ENCODE measurements at places on chromosomes 3 and 15. TPM values are rescaled to one million over a fixed set of nuclear protein-coding genes. Genes with fewer than 3 reads are reported as not detected.

The GOLGA8S gene
- total RNA-seq: 0.15 TPM

The NEO1 gene
- total RNA-seq: 30.0 TPM

The PPM1L gene
- 13.2 TPM for total RNA-seq

The KCTD6 gene
- 12.0 TPM for total RNA-seq

The ROPN1 gene
- not detected for total RNA-seq

The DLL4 gene
- 1.5 TPM for total RNA-seq

The ATP13A4 gene
- 0.15 TPM for total RNA-seq

The TMEM89 gene
- total RNA-seq: 0.49 TPM

DNA sequence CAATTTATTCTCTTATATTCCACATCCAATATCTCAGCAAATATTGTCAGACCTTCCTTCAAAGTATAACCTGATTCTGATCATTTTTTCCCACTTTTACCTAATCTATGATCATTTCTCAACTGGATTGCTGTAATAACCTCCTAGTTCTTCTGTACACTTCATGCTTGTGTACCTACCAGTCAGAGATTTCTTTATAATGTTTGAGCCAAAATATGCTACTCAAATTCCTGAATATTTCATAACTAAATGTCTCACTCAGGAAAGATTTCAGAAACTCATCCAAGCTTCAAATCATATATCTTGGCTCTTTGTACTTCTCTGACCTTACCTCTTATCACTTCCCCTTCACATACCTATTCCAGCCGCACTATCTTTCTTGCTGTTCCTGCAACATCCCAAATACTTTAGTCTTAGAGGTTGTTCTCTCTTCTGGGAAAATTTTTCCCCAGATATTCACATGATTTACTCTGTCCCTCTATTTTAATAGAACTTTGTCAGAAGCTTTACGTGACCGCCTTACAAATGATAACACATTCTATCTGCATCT is 20.0 kb downstream of the BCHE start:
- DNase-seq: no peak

DNA sequence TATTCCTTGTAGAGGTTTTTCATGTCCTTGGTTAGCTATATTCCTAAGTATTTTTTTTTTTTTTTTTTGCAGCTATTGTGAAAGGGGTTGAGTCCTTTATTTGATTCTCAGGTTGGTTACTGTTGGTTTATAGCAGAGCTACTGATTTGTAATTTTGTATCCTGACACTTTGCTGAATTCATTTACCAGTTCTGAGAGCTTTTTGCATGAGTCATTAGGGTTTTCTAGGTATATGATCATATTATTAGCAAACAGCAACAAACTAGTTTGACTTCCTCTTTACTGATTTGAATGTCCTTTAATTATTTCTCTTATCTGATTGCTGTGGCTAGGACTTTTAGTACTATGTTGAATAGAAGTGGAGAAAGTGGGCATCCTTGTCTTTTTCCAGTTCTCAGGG is 737.4 kb downstream of the ZNF385D start:
- DNase-seq: no peak

GRCh38 chr3:173340626-173341025 is 56.9 kb upstream of the NLGN1 start:
- no peak for DNase-seq

DNA sequence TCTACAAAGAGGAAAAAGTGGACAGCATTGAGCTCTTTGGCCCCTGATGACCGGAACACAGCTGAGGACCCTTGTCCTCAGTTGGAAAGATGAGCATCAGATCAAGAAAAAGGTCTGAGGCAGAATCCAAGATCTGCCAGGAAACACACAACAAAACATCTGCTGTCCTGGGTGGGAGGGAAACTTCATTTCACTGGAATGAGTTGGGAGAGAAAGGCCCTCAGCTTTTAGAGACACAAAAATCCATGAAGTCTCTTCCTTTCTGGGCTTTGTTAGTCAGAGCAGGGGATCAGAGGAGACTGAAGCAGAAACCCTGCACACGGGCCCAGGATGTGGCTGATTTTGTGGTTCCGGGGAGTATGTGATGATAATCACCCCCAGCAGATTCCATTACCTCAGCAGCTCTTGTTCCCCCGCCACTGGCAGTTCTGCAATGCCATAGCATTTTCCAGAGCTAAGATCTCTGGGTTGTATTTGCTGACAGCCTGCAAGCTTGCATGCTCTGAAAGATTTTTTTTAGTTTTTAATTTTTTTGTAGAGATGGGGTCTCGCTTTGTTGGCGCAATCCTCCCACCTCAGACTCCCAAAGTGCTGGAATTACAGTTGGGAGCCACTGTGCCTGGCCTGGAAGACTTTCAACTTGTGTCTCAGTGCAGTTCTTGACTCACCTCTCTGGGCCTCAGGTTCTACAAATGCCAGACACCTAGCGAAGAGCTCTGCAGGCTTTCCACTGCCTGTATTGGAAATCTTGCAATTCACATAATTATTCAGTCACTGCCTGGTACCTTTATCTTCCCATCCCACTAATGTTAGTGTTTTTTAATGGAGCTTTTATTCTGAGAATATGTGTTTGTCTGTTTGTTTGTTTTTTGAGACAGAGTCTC is 5.8 kb upstream of the TATDN2 start:
- no peak for DNase-seq

- peak; percentile 12 for DNase-seq
Measured at GRCh38 chr3:46280105-46280797, 38.0 kb downstream of the CCR3 start.

DNA sequence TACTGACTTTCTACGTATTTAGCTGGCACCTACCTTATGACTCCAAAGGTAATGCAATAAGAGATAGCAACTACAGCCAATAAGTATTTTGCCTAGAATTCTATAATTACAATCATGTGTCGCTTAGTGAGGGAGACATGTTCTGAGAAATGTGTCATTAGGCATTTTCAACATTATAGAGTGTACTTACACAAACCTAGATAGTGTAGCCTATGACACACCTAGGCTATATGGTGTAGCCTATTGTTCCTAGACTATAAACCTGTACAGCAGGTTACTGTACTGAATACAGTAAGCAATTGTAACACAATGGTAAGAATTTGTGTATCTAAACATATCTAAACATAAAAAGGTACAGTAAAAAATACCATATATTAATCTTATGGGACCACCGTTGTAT is 363.4 kb upstream of the DPH6 start:
- DNase-seq: no peak

DNA sequence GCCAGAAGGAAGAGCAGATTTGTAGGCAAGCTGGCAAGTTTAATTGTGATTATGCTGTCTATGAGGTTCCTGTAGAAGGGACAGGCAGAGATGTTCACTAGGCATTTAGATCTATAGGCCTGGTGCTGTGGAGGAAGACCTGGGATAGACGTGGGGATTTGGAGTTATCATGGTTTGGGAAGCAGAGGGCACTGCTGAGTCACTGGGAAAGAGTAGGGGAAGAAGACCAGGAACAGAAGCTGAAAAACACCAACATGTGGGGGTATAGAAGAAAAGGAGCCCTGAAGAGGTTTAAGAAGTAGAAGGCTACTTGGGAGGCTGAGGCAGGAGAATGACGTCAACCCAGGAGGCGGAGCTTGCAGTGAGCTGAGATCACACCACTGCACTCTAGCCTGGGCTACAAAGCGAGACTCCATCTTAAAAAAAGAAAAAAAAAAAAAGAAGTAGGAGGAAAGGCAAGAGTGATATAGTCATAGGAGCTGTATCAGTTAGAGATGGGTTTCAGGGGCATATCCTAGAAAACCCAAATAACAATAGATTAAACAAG is 19.3 kb downstream of the GRK7 start:
- peak; percentile 22 for DNase-seq

DNA sequence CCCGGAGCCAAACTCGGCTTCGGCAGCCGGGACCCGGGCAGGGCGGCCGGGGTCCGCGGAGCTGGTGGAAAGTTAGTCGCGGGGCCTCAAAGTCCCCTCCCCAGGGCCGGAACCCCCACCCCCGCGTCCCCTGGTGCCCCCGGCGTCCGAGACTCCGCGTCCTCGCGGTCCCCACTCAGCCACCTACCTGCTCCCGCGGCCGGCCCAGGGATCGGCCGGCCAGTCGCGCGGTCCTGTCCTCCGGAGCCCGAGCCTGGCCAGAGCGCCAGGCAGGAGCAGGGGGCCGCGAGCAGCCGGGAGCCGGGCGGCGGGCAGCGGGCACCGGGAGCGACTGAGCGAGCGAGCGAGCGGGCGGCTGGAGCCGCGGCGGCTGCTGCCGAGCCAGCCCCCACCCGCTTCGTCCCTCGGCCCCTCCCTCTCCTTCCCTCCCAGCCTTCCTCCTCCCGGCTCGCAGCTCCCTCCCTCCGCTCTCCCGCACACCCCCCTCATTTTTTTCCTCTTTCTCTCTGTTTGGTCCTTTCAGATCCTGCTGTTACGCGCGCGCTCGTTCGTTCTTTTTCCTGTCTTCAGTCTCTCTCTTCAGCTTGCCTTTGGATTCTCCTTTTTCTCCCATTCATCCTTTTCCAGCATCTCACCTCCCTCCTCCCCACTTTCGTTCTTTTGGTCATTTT is at the start of gene MEGF11:
Gene MEGF11, minus strand, starts transcription at position 333 of the 671 bp plus-strand sequence. CDS start 125,347 bp downstream, outside the sequence.
- no peak for DNase-seq

DNA sequence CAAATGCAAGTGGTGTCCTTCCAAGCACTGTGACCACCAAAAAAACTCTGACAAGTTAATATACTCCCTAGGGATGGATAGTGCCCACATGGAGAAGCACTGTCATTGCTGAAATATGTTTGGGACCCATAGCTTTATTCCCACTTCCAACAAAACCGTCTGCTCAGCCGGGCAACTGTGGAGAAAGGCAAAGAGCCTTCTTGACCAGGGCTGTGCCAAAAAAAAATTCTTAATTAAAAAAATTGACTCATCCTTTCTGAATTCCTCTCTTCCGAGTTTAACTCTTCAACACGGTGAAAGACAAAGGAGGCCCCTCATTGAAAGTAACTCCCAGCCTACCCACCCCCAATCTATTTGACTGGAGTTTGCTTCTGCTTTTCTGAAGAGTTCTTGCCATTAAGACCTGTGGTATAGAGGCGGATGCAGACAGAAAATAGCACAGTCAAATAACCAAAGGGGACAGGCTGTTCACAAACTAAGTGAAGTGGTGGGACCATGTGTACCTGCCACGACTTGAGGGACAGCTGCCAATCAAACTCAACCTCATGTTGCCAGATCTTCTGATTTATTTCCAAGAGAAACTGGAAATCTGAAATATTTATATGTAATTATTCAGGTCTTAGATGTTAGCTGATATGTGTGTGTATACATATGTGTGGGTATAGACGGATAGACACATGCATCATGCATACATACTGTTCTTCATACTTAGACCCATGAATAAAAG is 135.4 kb upstream of the PFN2 start:
- no peak for DNase-seq

GRCh38 chr15:61314427-61314826 is 85.3 kb upstream of the RORA start:
- DNase-seq: no peak

GRCh38 chr3:133884054-133884886 is 11.4 kb downstream of the RAB6B start:
- DNase-seq: no peak

GRCh38 chr3:53195602-53196574 is 34.9 kb downstream of the PRKCD start:
- DNase-seq: peak; percentile 12

- DNase-seq: no peak
Measured at GRCh38 chr3:29301332-29302019, 20.6 kb downstream of the RBMS3 start.

- no peak for DNase-seq
Measured at GRCh38 chr3:130341882-130342281, 3.6 kb upstream of the COL6A5 start.

GRCh38 chr3:187943677-187944389 is 198.6 kb upstream of the BCL6 start:
- DNase-seq: no peak

DNA sequence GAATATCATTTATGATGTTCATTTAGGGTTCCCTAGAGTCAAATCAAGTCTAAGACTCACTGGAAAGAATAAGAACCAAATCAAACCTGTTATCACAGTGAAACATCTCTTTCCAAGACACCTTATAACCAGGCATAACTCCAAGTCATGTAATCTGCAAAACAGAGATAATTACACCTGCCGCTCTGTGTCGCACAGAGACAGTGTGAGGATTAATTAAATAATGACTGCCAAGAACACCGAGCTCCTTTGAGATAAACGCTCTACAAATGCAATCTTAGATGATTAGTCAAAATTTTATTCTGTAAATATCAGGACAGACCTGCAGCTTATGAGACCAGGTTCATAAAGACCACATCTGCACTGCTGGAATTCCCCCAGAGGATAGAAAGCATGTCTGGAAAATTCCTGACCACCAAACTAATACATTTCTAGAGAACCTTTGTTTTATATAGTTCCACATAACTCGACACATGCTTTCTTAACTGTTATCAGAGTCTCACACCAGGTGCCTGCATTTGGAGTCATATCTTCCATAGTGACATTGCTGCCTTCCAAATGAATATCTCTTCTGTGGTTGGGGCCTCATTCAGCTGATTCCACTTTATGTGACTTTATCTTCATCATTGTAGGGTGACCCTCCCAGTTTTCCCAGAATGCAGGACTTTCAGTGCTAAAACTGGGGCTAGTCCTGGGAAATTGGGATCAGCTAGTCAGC is 252.8 kb downstream of the CD47 start:
- no peak for DNase-seq

DNA sequence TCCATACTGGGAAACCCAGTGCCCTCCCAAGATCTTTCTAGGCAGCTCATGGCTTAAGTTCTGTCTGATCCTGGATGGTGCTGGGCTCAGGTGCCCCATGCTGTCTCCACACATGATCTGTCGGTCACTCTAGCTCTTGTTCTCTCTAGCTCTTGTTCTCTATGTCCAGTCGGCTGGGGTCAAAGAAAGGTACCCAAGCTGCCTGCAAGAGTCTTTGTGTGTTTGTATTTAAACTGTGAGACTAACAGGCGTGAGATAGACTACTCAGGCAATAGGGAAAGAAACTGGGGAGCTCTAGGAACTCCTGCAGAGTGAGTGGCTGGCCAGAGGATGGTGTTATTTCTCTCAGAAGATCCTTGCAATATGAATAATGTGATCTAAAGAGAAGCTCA is 40.2 kb downstream of the GPR156 start:
- no peak for DNase-seq

GRCh38 chr3:16802389-16802788 is 82.4 kb upstream of the PLCL2 start:
- DNase-seq: no peak

DNA sequence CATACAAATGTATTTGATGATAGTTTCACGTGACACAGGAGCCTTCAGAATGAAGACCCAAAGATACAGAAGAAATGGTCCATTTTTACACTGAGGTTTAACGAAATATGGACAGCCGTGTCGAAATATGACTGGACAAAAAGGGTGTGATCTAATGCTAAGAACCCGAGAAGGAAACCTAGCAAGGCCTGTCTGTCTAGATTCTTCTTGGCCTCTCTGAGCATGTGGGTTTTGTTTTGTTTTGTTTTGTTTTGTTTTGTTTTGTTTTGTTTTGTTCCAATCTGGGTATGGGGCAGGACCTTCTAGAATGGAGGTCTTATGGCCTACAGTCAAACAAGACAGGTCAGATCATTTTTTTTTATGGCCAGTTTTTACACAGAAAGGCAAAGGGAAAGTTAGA is 242.7 kb upstream of the STT3B start:
- no peak for DNase-seq

GRCh38 chr3:113247068-113247467 is 35.7 kb downstream of the BOC start:
- DNase-seq: no peak

All from HCT116 (cell line).